Activated T-cell treated with anti-CD3 and anti-CD28 coated beads, Interleukin-2, amount 50 U/mL, for 72 hours (primary cell): ENCODE measurements at places on chromosomes 4 and X. TPM values are rescaled to one million over a fixed set of nuclear protein-coding genes. Genes with fewer than 3 reads are reported as not detected.

Gene CT47B1
- not detected for total RNA-seq

Gene CABS1
- not detected for total RNA-seq

Gene AR
- 0.07 TPM for total RNA-seq

Gene SLC6A14
- total RNA-seq: not detected

Gene POF1B
- total RNA-seq: 0.12 TPM

- DNase-seq: no peak
Measured at GRCh38 chr4:62394766-62395165, 1194.6 kb downstream of the ADGRL3 start.

GRCh38 chr4:156439576-156440200 lies 486.0 kb upstream of the CTSO start:
- DNase-seq: no peak

GRCh38 chrX:67619253-67619652 lies 75.4 kb downstream of the AR start:
- DNase-seq: no peak

DNA sequence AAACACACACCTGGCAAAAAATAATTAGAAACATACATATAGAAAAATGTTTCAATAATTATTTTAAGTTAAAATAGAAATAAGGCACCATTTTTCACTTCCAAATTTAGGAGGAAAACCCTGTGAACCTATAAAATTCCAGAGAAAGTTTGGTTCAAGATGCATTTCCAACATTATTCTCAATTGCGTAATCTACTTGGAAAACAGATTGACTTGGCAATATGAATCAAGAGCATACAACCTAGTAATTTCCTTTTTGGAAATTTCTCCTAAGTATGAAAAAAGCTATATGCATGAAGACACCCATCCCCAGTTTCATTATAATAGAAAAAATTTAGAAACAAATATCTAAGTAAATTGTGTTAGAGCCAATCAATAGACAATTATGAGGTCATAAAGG lies 242.9 kb downstream of the IQCM start:
- DNase-seq: no peak

GRCh38 chr4:79609817-79610216 lies 201.8 kb upstream of the GK2 start:
- no peak for DNase-seq

DNA sequence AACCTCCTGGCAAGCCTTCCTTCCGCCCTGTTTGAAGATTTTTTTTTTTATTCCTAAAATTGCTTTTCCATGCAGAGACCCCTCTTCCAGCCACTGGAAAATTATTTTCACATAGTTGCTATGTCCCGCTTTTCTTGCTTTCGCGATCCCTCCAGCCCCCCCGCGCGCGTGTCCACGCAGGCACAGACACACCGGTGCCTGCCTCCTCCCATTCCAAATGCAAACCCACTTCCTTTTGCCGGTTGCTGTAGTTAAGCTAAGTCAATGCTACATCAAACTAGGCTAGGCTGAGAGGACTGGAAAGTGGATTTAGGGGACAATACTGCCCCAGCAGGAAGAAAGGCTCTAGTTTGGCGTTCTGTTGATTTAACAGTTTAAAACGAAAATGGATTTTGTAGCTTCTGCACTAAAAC lies 111.0 kb downstream of the DHX15 start:
- DNase-seq: no peak

DNA sequence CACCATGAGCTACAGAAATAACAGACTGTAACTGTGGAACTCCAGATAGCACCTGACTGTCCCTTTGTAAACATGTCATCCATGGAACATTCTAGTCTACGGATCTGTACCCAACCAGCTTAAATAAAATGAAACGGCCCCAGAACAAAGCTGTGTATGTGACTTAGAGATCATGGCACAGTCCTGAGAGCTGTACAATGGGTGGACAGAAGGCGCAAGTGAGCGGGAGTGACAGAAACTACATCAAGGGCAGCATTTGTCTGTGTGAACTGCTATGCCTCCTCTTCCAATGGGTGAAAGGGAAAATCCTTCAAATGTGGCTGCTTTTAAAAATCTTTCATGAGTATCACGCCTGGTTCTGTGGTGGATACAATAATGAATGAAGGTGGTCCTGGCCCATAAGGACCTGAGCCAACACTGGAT lies 72.5 kb downstream of the FAT1 start:
- DNase-seq: no peak
